ENCODE measurements at places on chromosomes 4 and X. TPM values are rescaled to one million over a fixed set of nuclear protein-coding genes. Genes with fewer than 3 reads are reported as not detected.

The ZCCHC12 gene
- not detected for total RNA-seq

The SUPT20HL2 gene
- total RNA-seq, result not detected

The BANK1 gene
- 2.2 TPM for total RNA-seq

The PAK3 gene
- total RNA-seq, result not detected

DNA sequence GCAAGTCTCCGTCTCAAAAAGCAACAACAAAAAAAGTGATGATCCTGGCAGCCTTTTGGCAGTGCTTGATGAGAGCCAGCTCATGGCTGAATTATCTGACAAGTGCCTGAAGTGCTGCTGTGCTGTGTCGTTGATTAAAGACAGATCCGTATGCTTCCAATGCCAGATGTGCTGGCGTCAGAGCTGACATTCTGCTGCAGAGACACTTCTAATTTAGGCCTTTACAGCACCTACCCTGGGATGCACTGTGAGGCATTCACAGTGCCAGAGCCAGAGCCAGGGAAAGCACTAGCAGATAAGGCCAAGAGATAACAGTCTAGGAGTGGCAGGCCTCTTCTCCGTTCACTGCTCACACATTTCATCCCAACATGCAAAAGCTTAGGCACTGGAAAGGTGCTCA is 995.5 kb downstream of the RAB28 start:
- H3K4me1 ChIP-seq, result no peaks in the 10 kb centered on the region
- no peak overlapping the region for H3K27ac ChIP-seq
- no peaks in the 10 kb centered on the region for H3K36me3 ChIP-seq
- no peaks in the 10 kb centered on the region for H3K27me3 ChIP-seq

DNA sequence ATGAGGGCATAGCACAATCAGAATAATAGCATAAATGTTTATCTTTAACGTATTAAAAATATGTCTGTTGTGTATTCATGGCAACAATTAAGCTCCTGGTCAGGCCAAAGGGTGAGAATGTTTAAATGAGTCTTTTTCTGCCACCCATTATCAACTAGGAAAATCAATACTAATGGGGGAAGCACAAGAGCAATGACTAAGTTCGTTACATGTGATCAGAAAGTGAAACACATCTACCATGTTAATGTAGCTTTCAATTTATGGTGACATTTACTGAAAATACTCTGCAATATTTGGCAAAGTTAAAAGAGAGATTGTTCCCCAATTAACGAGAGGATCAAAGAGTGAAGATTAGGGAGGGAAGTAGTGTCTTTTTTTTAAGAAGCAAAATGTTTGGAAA is 143.7 kb downstream of the NAA11 start:
- DNase-seq, result no peak
- no peaks in the 10 kb centered on the region for H3K36me3 ChIP-seq
- no peak overlapping the region for H3K4me3 ChIP-seq
- H3K27me3 ChIP-seq, result no peaks in the 10 kb centered on the region
- no peak overlapping the region for H3K27ac ChIP-seq
